Activated naive CD4-positive, alpha-beta T cell (primary cell): ENCODE measurements at places on chromosomes 2 and 18.
A peak's percentile ranks its signal among the peaks of the same experiment; 100 is the strongest.

DNA sequence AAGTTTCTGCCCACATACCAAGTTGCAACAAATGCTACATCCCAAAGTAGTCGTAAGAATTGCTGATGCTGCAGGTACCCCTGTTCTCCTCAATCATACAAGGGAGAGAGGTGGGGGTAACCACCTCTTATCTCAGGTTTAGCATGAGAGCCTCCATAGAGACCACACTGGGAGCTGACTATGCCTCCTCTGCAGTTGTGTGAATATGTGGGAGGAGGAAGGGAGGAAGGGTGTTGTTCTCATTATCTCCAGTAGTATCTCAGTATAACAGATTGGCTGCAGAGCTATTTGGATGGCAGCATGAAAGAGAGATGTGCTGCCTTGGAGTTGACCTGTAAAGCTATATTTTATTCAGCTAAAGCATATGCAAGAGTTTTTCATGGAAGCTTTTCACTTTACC, 690.7 kb downstream of the KCNJ3 start:
- DNase-seq: no peak

DNA sequence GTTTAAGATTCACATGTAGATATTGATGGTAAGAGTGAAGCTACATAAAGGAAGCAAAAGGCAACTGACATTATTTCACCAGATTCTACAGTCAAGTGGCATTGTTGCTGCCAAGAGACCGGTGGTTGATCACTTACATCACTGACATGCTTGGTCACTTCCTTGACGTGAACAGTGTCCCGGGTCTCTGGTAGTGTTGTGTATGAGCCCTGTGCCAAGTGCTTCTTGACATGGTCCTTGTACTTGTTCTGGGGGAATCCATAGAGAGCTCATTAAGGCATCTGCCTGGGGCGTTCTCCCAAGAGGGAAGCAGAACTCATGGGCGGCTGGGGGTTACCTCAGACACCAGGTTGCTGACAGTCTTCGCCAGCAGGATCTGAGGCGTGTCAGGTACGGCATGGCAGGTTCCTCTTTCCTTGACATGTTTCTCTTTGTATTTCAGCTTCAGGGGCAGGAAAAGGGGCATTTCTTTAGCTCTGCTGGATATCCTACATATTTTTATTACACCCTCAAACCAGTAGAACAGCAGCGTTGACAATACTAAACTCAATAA, 116.2 kb downstream of the RIF1 start:
- no peak for DNase-seq

DNA sequence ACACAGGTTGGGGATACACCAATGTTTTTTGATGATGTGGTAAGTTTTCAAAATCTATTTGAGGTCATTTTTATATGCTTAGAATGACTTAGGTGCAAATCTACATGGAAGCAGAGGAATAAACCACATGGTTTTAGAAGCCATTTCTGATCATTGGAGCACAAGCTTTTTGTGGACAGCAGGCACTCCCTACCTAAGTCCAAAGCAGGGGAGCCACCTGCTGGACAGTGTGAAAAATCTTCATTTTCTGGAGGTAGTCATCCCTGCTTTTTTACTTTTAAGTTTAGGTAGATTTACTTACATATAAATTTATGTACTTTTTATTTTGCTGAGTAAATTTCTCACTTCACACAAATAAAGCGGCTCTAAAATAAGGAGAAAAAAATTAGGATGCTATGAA, 323.2 kb downstream of the PLCL1 start:
- DNase-seq: peak; percentile 13

DNA sequence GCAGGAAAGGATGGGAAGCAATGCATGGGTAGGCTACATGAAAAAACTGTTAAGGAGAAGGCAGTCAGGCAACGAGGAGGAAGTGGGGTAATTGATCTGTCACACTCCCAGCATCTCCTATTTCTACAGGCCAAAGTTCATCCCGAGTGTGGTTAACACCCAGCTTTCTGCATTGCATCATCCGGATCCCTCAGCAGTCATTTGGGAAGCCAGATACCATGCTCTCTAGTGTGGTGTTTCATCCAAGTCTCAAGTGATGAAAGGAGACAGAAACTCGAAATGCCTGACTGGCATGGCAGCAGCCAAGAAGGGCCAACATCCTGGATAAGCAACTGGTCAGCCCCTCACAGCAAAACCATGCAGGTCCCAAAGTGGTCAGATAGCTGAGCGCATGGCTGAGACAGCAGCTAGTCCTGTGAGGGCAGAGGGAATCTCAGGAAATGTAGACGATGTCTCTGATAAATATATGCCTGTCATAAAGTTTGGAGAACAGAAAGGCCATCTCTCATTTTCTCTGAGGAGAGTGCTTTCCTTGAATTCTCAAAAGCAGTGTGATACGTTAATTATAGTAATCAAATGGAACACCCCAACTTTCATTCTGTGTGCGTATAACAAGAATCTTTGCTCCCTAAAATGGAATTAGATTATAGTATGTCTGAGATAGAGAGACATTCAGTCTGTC, 24.8 kb upstream of the HNRNPA3 start:
- DNase-seq: no peak

DNA sequence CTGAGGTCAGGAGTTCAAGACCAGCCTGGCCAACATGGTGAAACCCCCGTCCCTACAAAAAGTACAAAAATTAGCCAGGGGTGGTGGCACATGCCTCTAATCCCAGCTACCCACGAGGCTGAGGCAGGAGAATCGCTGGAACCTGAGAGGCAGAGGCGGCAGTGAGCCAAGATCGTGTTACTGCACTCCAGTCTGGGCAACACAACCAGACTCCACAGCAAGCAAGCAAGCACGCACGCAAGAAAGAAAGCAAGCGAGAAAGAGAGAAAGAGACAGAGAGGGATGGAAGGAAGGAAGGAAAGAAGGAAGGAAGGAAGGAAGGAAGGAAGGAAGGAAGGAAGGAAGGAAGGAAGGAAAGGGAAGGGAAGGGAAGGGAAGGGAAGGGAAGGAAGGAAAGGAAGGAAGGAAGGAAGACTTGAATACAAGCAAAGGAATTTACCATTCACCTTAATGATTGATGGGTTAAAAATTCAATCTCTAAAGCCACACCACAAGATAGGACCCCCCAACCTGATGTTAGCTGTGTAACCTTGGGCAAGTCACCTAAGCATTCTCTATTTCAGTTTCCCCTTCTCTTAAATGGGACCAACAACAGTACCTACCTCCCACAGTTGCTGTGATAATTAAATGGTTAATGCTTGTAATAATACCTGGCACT, 181.7 kb downstream of the ATAD2B start:
- DNase-seq: no peak

GRCh38 chr2:67726416-67726815, 329.3 kb downstream of the ETAA1 start:
- DNase-seq: no peak
